Right renal pelvis (tissue), 4 donors: ENCODE measurements at places on chromosomes 7 and 10. TPM values are rescaled to one million over a fixed set of nuclear protein-coding genes. Genes with fewer than 3 reads are reported as not detected.

CPN1 gene
- 2.9 TPM for polyA plus RNA-seq

DNAJB6 gene
- polyA plus RNA-seq = 170 TPM

NPC1L1 gene
- polyA plus RNA-seq = 3.9 TPM

NUDT5 gene
- polyA plus RNA-seq = 71.9 TPM

CEP55 gene
- polyA plus RNA-seq = 16.1 TPM

CCL26 gene
- not detected for polyA plus RNA-seq

WNT8B gene
- polyA plus RNA-seq = 1.3 TPM

PPP1R3C gene
- 48.7 TPM for polyA plus RNA-seq
